ENCODE measurements at places on chromosomes 1 and 21.
A peak's percentile ranks its signal among the peaks of the same experiment; 100 is the strongest.

DNA sequence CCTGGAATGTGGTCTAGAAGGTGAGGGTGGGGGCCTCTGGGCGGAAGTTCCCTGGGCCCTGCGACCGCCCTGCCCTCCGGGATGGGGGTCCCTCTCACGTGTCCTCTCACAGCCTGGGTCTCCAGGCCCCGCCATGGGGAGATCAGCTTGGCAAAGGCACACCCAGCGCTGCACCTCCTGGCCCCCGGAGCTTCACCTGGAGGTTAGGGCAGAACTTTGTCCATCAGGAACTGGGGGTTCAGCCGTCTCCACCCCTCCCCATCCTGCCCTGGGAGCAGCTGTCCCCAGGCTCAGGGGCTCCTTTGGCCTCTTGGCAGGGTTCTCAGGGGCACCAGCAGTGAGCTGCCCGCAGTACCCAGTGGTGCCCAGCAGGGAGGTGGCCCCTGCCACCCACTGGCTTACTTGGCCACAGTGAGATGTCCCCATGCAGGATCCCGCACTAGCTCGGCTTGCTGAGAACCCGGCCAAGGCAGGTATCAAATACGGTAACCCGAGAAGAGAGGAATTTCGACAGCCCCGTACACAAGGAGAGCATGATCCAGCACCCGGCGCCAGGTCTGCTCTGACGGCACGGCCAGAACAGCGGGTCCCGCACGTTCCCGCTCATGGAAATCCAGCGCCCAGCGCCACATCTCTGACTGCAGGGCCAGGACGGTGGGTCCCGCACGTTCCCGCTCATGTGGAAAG is 36.7 kb downstream of the RRP1 start:
- no peak for DNase-seq

- no peak for DNase-seq
These were observed 59.5 kb downstream of the CDK18 start for GRCh38 chr1:205563927-205564441.

- no peak for DNase-seq
These were observed 398.3 kb upstream of the POU3F1 start for GRCh38 chr1:38444770-38445442.

- DNase-seq = no peak
These were observed 72.7 kb downstream of the BACH1 start for GRCh38 chr21:29371464-29371863.

- peak; percentile 57 for DNase-seq
These were observed at the start of gene ZBTB8B for GRCh38 chr1:32464716-32465577. Gene ZBTB8B, plus strand, starts transcription at chr1:32465072. Its CDS starts 5,553 bp downstream, at chr1:32470625.

DNA sequence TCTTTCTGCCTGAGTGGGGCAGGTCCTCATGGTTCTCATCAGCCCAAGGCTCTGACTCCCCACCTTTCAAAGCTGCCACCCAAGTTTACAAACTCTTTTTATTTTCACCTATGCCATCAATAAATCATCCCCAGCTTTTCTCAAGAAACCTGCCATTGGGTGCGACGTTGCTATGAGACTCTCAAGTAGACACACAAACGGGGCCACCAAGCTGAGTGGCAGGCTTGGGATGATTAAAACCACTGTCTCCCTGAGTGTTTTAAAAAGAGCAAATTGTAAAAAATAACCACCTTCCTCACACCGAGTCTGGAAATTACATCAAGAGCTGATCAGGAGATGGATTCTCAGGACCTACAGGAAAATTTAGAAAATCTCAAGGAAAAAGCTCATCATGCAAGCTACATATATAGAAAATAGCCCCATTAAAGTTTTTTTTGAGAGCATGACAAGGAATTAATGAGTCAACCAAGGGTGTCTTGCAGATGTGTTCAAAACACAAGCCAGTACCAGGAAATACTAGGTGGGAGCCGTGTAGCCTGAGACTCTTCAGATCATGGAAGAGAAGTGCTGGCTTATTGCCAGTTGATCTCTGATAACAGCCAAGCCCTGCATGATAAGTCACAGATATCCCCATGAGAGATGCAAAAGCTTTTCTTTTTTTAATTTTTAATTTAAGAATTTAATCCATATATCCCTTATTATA is 158.4 kb upstream of the BACE2 start:
- no peak for DNase-seq

- peak; percentile 64 for DNase-seq
These were observed 28.2 kb downstream of the RUNX1 start for GRCh38 chr21:35020902-35021301.

- no peak for DNase-seq
These were observed 995 bp downstream of the VASH2 start for GRCh38 chr1:212951126-212951946.

- peak; percentile 73 for DNase-seq
These were observed 16.9 kb downstream of the RPTN start for GRCh38 chr1:152141971-152142584.

DNA sequence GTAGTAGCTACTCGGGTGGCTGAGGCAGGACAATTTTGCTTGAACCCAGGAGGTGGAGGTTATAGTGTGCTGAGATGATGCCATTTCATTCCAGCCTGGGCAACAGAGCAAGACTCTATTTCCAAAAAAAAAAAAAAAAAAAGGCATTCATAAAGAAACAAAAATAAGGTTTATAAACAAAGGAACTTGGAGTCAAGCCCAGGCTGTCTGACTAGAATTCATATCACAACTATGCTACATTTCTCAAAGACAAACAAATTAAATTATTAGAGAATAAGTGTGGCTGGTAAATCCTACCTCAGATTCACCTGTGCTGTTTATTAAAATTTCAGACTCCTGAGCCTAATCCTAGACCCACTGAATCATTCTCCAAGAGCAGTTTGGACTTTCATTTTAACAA is 4.2 kb downstream of the GCLM start:
- DNase-seq = peak; percentile 16

- DNase-seq = peak; percentile 69
These were observed 57.6 kb downstream of the SIM2 start for GRCh38 chr21:36756527-36756926.

GRCh38 chr1:7402548-7402850 is 368.6 kb upstream of the VAMP3 start:
- DNase-seq = no peak

GRCh38 chr1:233505130-233505529 is 108.8 kb upstream of the KCNK1 start:
- no peak for DNase-seq

DNA sequence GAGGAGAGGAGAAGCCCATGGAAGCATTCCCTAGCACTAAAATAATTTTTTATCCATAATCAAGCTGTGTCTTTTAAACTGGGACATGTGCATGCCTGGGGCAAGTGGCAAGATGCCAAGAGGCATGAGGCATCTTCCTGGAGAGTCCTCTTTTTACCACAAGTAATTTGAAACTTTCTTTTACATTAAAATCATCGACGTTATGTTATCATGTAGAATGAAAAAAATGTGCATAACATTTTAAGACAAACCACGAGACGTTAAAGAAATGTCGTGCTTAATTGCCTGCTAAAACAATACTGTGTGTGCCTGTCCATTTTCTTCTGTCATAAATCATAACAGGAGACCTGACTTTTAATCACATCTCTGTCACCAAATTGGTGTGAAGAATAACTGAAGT is 1.5 kb downstream of the STYXL2 start:
- peak; percentile 81 for DNase-seq

- no peak for DNase-seq
These were observed 362.7 kb downstream of the SIPA1L2 start for GRCh38 chr1:232267092-232267836.

GRCh38 chr1:12621346-12622335 is 3.6 kb upstream of the DHRS3 start:
- no peak for DNase-seq

- no peak for DNase-seq
These were observed 485.4 kb downstream of the AMY1C start for GRCh38 chr1:104235141-104235540.

DNA sequence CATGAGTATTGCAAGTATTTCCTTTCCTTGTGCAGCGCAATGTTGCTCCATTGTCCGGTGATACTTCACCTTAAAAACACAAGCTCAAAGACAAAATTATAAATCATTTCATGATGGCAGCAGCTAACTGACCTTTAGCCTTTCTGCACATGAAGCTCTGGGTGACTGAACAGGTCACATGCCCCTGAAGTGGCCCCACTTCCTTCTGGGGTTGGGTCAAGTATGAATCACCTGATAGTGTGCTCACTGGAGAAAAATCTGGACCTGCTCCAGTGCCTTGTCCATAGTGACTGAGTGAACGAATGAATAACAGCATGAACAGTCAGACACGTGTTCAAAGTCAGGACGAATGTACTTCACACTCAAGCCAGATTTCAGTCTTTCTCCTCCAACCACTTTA is 658.9 kb downstream of the NPHP4 start:
- no peak for DNase-seq

DNA sequence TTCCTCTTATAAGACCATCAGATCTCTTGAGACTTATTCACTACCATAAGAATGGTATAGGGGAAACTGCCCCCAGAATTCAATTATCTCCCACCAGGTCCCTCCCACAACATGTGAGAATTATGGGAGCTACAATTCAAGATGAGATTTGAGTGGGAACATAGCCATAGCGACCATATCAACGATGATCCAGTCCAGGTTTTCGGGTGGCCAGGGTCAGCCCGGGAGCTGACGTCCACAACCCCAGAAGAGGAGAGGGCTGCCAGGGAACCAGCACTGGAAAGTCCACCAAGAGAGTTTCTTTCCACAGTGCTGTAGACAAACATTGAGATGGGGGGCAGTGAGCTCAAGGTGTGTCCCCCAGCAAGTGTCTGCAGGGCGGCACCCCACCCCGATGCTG is 88.4 kb downstream of the VWA5B1 start:
- no peak for DNase-seq

DNA sequence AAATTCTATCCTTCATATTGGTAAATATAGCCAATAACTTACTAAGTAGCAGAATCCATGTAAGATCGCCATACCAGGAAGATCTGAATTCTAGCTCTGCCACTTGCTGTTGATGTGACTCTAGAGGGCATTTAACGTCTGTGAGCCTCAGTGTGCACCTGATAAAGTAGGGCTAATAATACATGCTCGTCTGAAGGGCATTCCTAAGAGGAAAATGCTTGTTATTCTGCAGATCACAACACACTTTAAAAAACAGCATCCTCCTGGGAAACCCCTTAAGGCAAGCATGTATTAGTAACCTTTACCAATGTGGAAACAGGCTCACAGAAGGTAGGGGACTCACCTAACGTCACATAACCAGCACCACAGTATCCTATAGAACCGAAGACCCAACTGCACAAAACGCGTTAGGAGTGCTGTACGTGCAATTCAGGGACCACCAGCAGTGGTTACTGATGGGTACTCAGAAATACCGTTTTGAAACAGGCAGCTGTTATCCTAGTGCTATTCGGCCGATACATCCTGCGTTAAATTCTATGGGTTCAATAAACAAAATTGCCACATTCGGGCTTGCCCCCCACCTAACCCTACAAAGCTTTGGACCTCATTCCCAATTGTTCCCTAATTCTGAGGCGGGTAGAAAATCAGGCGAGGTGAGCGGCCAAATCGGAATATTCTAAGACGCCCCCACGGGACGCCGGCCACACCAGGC is 758 bp downstream of the DEPDC1 start:
- DNase-seq = peak; percentile 13

DNA sequence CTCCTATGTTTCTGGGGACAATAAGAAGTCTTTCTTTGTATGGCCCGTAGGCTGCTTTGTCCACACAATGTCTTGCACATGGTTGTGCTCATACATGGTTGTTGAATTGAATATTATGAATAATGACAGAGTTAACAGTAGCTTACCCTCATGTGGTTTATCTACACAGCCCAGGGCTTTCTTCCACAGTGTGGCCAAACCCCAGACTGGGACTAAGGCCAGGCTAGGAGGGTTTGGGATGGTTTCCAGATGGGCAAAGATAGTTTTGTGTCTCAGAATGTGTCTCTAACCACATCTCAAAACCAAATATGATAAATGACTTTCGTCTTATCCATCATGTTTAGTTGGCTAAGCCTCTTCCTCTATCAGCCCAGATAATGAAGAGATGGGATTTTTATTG is 65.2 kb downstream of the CACNA1E start:
- DNase-seq = no peak

GRCh38 chr21:44800971-44801467 is 601 bp downstream of the UBE2G2 start:
- DNase-seq = peak; percentile 62

DNA sequence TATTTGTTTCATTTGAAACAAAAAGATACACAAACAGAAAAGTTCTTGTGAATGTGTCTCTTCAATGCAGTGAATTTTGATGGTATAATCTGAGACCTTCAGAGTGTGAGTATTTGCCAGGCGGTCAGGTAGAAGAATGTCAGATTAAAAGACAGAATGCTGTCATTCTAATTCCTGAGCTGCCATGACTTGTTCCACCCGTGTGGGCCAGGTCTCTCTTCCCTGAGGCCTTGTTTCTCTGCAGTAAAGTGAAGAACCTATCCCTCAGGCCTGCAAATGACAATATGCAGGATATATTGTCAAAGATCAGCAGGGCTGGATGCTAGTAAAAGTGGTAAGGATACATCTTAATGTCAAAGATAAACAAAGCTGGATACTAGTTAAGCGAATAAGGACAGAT is 111.4 kb downstream of the ZP4 start:
- no peak for DNase-seq

GRCh38 chr1:10623686-10624145 is 149.0 kb downstream of the PEX14 start:
- no peak for DNase-seq

DNA sequence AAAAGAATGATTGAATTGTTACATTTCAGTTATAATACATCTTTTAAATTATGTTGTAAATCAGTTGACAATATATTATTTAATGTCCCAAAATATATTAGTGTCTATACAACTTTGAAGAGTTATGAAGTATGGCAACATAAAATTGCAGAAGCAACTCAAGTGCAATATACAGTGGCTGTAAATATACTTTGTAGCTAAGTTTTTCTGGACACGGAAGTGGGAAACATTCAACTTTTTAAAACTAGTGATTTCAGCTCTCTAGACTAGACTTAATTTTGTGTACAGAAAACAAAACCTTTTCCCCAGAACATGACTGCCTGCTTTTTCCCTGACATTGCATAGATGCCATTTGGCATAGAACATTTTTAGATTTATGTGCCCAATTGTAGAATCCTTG is 29.5 kb upstream of the ABCG1 start:
- DNase-seq = no peak

DNA sequence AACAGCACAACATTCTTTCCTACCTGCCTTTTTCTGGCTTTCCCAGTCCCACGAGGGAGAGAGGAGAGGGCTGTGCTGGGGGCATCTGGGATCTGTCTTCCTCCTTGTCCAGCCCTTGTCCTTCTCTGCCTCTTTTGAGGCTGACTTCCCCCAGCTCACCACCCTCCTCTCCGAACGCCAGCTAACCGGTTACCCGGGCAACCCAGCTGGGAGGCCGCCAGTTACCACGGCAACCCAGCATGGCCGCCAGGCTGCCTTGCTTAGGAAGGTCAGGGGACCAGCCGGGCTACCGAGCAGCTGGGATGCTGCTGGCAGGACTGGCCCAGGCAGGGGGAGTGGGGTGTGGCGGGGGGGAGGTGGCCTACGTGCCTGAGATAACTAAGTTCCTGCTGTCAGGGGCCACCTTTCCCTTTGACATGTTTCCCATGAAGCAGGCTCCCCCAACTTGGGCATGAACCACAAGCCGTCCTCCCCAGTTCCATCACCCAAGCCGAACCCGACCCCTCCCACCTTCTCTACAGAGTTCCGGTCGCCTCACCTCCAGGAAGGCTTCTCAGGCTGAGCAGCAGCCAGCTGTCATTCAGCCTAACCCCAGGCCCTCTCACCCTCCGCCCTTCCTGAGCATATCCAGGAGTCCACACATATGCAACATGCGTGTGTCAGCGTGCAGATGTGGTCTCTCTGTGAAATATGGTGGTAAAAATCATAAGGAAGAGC is 8.7 kb downstream of the PLEKHA6 start:
- peak; percentile 69 for DNase-seq
